AG20443 (cell line): ENCODE measurements at places on chromosomes 6 and 20.

DNA sequence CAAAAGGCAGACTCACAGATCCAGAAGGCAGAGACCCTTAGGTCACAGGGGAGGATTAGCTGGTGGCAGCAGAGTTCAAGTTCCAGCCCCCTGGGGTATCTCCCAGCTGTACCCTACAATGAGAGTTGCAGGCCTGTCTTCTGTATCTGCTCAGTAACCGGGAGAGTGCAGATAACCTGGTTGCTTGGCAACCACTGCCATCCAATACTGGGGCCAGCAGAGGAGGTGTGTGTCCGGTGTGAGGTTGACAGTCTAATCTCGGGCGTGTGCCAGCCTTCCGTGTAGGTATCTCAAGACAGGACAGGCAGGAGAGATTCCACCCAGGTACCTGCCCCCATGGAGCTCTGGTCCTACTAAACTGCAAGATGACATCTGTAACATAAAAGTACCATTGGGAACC lies 56.6 kb upstream of the TBC1D7 start:
- DNase-seq, result no peak

DNA sequence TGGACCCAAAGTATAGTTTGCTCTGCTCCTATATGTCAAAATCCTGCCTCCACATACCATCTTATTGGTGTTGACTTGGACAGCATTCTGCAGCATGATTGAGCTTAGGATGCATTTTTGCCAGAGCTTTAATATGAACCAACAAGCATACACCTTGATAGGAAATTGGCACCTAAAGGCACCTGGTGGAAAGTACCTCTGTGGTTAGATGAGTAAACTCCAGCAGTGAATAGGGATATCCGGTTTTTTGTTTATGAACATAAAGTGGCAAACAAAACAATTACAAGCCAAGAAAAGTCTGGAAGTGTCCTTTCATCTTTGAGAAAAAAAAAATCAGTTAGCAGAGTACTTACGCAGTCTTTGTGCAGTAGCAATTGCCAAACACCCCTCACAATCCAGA lies 6.2 kb upstream of the CYP24A1 start:
- no peak for DNase-seq

- DNase-seq, result no peak
Measured at GRCh38 chr6:20751293-20751935, 217.2 kb downstream of the CDKAL1 start.

DNA sequence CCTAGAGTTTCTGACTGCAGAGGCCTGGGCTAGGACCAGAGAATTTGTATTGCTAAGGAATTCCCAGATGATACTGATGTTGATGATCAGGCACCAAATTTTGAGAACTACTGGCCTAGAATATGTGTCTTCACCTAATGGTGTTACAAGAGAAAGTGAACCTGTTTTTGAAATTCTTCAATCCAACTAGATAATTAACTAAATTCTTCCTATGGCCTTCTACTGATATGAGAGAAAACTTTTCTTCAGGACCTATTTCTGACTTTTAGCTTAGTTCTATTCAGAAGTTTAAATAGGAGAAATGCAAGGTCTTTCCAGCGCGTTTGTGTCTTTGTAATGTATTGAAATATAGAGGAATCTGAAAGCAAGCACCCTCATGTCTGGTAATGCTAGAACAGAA lies 7.3 kb downstream of the NKAIN2 start:
- DNase-seq, result no peak

DNA sequence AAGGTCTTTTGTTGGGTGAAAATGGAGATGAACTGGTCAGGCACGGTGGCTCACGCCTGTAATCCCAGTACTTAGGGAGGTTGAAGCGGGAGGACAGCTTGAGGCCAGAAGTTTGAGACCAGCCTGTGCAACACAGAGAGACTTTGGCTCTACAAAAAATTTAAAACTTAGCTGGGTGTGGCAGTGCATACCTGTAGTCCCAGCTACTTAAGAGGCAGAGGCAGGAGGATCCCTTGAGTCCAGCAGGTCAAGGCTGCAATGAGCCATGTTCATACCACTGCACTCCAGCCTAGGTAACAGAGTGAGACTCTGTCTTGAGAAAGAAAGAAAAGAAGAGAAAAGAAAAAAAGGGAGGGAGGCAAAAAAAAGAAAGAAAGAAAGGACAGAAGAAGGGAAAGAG lies 90.9 kb upstream of the NFATC2 start:
- no peak for DNase-seq

GRCh38 chr6:140062043-140063020 lies 687.9 kb upstream of the CITED2 start:
- peak; percentile 74 for DNase-seq

GRCh38 chr6:150617062-150617461 lies 17.4 kb downstream of the PLEKHG1 start:
- no peak for DNase-seq

DNA sequence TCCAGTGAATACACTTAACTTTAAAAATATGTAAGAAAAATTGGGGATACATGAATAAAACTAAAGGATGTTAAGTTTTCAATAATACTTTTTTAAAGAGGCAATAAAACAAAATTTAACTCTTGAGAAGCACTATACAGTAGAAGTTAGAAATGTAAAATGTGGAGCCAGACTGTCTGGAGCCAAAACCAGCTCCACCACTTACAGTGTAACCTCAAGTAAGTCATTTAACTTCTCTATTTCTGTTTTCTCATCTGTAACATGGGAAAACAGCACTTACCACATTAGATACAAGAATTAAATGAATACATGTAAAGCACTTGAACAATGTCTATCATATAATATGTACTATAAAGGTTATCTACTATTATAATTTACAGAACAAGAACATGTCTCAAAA lies 6.7 kb downstream of the ATG5 start:
- DNase-seq, result no peak

- DNase-seq, result no peak
Measured at GRCh38 chr6:33205191-33206026, 954 bp downstream of the HSD17B8 start.

- DNase-seq, result no peak
Measured at GRCh38 chr6:118895261-118895560, 1.3 kb downstream of the ASF1A start.

- no peak for DNase-seq
Measured at GRCh38 chr20:10714236-10714975, 40.6 kb upstream of the JAG1 start.

DNA sequence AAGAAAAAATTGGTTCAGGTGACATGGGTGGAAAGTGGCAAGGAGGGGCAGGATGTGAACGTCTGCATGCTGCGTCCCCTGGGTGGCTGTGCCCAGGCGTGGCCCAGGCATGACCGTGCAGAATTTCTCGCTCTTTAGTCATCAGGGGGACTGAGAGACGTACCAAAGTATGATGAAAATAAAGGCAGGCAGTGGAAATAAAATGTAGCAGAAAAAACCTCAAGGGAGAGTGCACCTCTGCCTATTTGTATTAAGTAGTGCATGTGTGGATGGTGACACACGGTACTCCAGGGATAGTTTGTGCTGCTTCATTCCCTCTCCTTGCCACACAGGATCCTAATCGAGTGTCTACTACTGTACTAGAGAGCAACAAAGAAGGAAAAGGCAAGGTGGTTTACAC lies 81.1 kb downstream of the ATP9A start:
- DNase-seq, result peak; percentile 41

DNA sequence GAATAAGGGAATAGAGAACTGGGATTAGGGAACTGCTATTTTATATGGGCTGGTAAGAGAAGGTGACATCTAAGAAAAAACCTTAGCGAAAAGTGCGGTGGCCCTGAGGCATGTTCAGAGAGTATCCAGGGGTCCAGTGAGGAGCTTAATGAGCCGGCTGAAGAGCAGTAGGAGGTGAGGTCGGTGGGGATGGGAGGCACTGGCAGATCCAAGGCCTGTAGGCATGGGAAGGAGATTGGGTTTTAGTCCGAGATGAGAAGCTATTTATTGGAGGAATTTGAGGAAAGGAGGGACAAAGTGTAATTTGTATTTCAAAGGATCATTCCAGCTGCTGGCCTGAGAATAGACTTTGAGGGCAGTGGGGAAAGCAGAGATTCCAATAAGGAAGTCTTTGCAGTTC lies 123.8 kb downstream of the QKI start:
- DNase-seq, result no peak

GRCh38 chr20:33964441-33964840 lies 29.3 kb upstream of the RALY start:
- no peak for DNase-seq

DNA sequence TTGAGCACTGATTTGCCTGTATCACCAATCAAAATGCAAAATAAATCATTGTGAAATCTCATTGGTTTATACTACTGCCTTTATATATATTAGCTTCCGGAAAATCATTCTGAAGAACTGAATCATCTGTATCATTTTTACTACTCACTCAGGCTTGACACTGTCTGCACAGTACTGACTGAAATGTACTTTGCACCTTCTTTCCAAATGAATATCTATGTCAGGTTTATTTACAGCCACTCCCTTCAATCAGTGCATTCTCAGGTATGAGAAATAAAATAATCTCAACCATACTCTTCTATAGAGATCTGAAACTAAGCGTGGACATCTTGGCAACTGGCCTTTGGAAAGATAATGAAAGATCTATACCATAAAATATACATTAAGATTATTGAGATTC lies 2.7 kb downstream of the KHDRBS2 start:
- DNase-seq, result no peak

- DNase-seq, result peak; percentile 63
Measured at GRCh38 chr6:152399399-152399798, 237.8 kb downstream of the SYNE1 start.

DNA sequence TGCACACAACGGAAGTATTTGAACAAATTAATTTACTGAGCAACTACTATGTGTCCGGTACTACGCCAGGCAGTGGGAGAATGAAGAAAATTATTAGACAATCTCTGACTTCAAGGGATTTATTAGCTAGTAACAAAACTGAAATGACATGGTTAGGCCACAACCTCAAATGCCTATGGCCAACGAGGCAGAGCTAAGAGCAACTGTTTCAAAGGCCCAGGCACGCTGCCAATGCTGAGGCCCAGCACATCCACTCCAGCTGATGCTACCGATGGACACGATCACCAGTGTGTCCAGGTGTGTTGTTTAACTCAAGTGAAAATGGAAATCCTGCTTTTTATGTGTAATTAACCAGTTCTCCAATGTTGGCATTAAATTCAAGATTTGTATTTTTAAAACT lies 420.9 kb downstream of the PRKN start:
- DNase-seq, result no peak

- no peak for DNase-seq
Measured at GRCh38 chr20:54355631-54356280, 119.6 kb upstream of the DOK5 start.

DNA sequence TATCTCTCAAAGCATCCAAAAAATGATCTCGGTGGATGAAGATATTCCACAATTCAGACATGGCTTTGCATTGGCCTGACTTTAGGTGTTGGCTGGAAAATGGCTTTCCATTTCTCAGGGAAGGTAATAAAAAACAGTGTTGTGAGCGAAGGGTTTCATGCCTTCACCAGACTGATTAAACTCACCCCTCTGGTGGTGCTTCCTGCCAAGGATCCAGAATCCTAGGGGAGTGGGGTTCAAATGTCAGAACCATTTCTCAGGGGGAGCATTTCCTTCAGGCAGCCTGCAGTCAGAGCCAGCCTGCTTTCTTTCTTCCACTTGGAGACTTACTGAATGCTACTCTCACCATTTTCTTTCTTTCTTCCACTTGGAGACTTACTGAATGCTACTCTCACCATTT lies 45.7 kb upstream of the SMIM28 start:
- DNase-seq, result no peak

- DNase-seq, result no peak
Measured at GRCh38 chr6:155227046-155227445, 36.8 kb upstream of the CLDN20 start.

DNA sequence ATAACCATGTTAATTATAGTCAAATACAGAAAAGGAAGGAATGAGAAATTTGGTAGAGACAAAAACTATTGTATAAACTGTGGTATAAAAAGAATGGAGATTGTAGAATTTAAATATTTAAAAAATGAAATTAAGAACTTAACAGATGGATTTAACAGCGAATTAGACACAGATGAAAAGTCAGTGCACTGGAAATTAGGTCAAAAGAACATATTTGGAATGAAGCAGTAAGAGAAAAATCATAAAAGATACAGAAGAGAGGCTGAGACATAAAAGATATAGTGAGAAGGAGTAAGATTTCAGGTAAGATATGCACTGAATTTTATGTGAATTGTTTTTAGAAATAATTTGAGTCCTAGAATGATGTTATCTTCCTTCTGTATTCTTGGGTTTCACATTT lies 14.0 kb downstream of the TSPYL4 start:
- DNase-seq, result no peak

- no peak for DNase-seq
Measured at GRCh38 chr6:105609375-105609991, 206.6 kb upstream of the PREP start.

- DNase-seq, result no peak
Measured at GRCh38 chr6:118905851-118906250, 11.9 kb downstream of the ASF1A start.
